ENCODE measurements at places on chromosomes 6 and 20. TPM values are rescaled to one million over a fixed set of nuclear protein-coding genes. Genes with fewer than 3 reads are reported as not detected.

Gene HAO1
- polyA plus RNA-seq: not detected

Gene SMLR1
- polyA plus RNA-seq: not detected

Gene PRR18
- polyA plus RNA-seq: not detected

Gene DEFB124
- polyA plus RNA-seq: not detected

Gene PSORS1C1
- 3.1 TPM for polyA plus RNA-seq

Gene SCRT2
- not detected for polyA plus RNA-seq

Gene SLC17A9
- 1.1 TPM for polyA plus RNA-seq

Gene NKAIN4
- polyA plus RNA-seq: 1.2 TPM

Gene ZNF311
- polyA plus RNA-seq: 0.61 TPM

Gene ZSCAN31
- 2.7 TPM for polyA plus RNA-seq

Gene CDH4
- 0.06 TPM for polyA plus RNA-seq

Gene PPIL1
- 18.4 TPM for polyA plus RNA-seq

Gene TPD52L1
- polyA plus RNA-seq: 95.3 TPM

Gene WFDC9
- polyA plus RNA-seq: not detected

Gene PTK6
- polyA plus RNA-seq: 23.6 TPM

Gene NTSR1
- not detected for polyA plus RNA-seq

Gene TBXT
- not detected for polyA plus RNA-seq

Gene PAX1
- polyA plus RNA-seq: not detected

Measured in stomach (tissue), 19 donors.